ENCODE measurements at places on chromosomes 12 and 14.

DNA sequence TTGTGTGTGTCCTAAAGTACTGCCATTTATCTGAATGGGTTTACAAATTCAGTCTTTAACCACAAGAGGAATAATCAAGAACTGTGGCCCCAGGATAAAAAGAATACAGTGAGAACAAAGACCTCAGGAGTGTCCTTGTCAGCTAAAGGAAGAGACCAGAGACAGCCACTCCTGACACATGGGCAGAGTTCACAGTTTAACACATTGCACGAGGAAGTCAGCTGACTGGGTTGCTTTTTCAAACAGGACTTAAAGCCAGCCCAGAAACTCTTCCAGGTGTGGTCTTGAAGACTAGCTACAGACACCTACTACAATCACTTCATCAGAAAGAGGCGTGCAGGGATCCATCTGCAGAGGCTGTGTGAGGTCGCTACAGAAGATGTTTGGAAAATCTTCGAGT, 42.8 kb downstream of the GNS start:
- no peak for DNase-seq

- no peak for DNase-seq
Observed at GRCh38 chr14:104968541-104969401, 9.4 kb downstream of the AHNAK2 start.

DNA sequence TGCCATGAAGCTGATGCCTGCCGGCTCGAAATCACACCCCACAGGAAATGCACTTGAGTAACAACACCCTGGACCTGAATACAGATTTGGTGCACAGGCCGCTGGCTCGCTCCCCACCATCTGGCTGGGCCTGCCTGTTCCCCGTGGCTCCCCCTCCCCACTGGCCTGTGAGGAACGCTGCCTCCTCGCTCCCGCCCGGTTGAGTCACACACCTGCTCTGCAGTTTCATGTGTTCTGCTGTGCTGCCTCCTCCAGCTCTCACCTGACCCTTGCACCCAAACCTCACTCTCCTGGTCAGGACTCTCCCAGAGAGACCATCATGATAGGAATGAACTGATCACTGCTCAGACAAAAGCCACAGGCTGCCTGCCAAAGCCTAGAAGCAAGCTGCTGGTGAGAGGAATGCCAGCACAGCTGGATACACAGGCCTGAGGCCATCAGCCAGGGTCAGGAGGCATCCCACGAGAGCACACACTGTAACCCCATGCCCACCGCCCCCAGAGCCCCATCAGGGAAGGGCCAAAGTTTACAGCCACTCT, 3.8 kb upstream of the SIVA1 start:
- DNase-seq, result no peak

GRCh38 chr14:68756000-68756481, 36.8 kb downstream of the ZFP36L1 start:
- no peak for DNase-seq

- no peak for DNase-seq
Observed at GRCh38 chr12:90959032-90959431, 4.1 kb upstream of the CCER1 start.

DNA sequence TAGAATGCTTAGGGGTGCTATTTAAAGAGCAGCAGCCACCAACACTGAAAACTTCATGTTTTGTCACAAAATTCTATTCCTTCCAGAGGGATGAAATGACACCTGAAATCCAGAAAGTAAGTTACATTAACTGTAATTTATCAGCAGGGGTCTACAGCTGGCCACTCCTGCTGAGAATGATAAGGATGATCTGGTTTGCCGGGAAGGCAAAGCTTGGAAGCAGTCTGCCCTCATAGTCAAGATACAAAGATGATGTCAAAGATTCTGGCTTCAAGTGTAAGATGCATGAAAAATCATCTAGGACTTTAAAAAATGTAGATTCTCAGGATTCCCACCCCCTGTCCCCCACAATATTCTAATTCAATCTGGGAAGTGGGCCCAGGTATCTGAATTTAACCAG, 58.4 kb downstream of the DCAF5 start:
- no peak for DNase-seq

DNA sequence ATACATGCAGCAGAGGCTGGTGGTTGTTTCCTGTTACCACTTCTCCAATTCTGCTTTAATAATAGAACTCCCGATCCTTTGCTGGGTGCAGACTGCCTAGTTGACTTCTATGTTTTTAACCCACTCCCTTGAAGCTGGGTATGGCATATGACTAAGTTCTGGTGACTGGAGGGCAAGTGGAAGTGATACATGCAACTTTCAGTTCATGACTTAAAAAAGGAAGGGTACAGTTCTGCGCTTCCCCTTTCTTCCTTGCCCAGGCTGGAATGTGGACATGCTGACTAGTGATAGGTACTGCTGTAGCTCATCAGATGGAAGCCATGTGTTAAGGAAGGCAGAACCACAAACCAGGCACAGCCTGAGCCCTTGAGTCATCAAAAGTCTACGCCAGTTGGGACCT, 2.4 kb upstream of the A2M start:
- DNase-seq, result no peak

DNA sequence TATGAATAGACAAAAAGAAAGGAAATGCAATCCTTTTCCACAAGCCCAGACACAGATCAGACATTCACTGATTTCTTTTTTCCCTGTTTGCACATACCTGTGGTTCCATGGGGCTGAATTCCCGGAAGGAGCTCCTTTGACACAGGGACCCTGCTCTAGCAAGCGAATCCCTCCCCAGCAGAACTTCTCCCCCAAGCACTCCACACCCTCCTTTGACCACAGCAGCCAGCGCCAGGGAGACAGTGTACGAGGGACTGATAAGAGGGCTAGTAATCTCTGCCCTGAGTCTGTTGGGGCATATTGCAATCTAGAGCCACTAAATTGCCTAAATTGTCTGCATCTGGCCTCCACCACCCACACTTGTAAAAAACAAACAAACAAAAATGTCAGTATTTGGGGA, 83.4 kb upstream of the NTF3 start:
- no peak for DNase-seq

DNA sequence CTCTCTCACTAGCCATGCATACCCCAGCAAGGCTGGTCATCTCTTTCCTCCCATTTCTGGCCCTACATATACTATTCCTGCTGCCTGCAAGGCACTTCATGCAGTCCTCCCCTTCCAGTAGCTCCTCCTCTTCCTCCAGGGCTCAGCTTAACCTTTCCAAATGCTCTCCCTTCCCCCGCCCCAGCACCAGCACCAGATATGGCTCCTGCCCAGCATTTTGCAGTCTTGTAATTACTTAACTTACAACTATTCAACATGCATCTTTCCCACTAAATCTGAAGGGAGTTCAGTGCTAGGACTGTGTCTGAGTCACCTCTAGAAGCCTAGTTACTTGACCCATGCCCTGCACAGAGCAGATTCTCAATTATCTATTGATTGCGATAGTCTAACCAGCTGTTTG, 1.8 kb upstream of the FBXO21 start:
- no peak for DNase-seq

GRCh38 chr12:52839436-52840105, 5.5 kb upstream of the KRT79 start:
- DNase-seq, result no peak

- DNase-seq, result no peak
Observed at GRCh38 chr12:108730365-108731104, 783 bp downstream of the CORO1C start.

DNA sequence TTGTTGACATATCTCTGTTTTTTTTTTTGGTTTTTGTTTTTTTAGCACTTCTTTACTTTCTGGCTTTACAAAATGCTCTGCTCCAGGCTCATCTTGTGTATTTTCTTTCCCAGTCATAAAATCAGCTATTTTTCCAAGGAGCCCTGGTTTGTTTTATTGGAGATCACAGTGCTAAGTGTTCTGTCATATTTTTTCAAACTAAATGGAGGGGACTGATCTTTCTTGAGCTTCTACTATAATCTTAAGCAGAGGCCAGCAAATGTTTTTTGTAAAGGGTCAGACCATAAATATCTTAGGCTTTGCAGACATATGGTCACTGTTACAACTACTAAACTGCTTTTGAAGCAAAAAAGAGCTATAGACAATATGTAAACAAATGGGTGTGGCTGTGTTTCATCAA, 30.6 kb upstream of the LIN7A start:
- no peak for DNase-seq

- peak; percentile 37 for DNase-seq
Observed at GRCh38 chr12:89708565-89709156, at the start of gene ATP2B1. Gene ATP2B1, minus strand, starts transcription at chr12:89708838. Its CDS starts 52,952 bp downstream, at chr12:89655886.

GRCh38 chr12:42056130-42056529, 88.5 kb downstream of the GXYLT1 start:
- no peak for DNase-seq

DNA sequence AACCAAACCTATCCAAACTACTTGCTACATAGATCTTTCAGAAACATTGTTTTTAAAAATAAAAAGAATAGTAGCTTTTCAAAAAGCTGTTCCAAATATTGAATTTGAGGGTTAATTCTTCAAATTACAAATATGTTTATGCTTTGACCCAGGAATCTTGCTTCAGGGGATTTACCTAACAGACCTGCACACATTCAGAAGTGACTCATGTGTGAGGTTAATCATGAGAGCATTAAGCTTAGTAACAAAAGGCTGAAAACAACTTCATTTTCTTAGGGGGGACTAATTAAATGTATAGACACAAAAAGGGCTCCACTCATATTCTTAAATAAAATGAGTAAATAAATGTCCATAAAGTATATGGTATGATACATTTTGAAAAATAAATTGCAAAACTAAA, 672.4 kb upstream of the FLRT2 start:
- DNase-seq, result no peak

DNA sequence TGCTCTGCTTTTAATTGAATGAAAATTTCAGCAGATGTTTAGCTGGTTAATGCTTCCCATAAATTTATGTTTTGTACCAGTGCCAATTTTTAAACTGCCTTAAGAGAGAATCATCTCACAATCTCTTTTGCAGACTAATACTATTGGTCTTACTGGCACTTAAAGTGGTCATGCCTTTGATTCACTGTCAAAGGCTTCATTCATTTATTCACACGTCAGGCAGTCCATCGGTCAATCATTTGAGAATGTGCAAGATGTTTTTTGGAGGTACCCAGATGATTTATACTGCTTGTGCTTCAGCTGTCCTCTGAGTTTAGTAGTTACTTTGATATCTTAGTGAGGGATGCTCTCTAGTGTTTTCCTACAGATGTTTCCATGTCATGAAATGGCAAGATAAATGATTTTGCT, 83.4 kb downstream of the NAV3 start:
- DNase-seq, result no peak

- DNase-seq, result no peak
Observed at GRCh38 chr12:94930772-94931171, 72.7 kb downstream of the NDUFA12 start.

GRCh38 chr12:54398995-54399793, 14.7 kb upstream of the ZNF385A start:
- DNase-seq, result no peak

DNA sequence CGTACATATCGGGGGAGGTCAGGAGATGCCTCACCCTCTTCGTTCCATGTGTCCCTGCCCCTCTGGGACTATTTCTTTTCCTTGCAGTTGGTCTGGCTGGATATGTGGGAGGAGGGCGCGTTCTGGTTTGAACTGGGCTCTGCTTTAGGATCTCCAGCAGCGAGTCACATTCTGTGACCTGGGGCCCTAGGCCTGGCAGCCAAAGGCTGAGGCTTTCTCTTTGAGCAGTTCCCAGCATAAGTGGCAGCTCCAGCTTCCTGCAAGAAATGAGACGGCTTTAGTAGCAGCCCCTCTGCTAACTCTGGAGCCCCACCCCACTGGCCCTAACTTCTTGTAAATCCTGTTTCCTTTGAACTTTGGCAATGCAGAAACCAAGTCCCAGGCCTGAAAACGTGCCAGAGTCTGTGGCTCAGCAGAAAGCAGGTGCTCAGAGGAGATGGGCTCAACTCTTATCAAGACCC, 274.8 kb downstream of the DPF3 start:
- DNase-seq, result no peak

DNA sequence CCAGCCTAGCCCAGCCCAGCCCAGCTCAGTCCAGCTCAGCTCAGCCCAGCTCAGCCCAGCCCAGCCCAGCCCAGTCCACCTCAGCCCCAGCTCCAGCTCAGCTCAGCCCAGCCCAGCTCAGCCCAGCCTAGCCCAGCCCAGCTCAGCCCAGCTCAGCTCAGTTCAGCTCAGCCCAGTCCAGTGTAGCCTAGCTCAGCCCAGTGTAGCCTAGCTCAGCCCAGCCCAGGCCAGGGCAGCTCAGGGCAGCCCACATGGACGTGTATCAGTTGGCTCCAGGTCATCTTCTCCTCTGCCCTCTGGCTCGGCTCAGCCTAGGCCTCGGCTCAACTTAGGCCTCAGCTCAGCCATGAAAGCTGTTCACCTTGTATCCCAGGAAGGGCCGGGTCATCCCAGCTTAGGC, 64.7 kb downstream of the TMEM121 start:
- no peak for DNase-seq

GRCh38 chr12:132162508-132163031, 18.3 kb downstream of the NOC4L start:
- DNase-seq, result no peak

DNA sequence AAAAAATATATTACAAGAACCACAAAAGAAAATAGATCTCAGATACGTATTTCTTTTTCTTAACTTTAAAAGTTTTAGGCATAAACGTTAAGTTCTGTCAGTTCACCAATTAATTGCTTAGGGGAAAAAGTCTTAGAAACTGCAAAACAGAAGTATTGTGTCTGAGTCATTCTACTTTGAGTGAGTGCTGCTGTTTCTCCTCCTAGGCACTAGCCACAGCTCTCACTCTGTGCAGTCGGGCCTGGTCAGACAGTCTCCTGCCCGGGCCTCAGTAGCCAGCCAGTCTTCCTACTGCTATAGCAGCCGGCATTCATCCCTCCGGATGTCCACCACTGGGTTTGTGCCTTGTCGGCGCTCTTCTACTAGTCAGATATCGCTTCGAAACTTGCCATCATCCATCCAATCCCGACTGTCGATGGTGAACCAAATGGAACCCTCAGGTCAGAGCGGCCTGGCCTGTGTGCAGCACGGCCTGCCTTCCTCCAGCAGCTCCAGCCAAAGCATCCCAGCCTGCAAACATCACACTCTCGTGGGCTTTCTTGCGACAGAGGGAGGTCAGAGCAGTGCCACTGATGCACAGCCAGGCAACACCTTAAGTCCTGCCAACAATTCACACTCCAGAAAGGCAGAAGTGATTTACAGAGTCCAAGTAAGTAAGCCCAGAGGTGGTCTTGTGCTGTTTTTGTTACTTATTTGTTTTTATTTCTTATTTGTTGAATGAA, 201.3 kb downstream of the PCNX1 start:
- no peak for DNase-seq

GRCh38 chr12:118183711-118184110, 47.8 kb downstream of the PEBP1 start:
- no peak for DNase-seq

DNA sequence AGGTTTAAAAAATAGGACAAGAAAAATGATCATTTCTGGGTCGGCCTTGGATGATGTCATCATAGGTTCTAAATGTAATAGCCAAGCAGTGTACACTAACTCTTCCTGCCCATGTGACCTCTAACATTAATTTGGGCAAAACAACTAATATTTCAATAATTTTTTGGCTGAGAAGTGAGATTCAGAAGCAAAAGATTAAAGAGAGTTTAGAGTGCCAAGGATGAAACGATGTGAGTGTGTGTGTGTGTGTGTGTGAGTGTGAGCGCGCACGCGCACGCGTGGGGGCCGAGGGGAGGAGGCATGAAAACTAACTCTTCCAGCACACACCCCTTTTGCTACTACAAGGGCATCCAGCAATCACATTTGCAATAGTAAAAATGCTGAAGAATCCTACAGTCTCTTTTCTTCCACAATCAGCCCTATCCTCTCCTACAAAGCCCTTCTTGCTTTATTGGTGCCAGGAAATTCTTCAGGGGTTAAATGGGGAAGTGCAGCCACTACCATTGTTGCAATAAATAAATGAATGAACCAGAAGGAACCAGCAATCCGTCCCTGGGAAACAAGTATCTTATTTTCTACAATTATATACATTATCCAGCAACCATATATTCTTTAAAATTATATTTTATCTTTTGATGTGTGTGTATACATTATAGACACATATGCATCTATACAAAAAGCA, 52.9 kb downstream of the PEBP1 start:
- no peak for DNase-seq
